ENCODE measurements at places on chromosomes 6 and 20.

GRCh38 chr6:165173484-165173883, 135.9 kb downstream of the C6orf118 start:
- DNase-seq: no peak

GRCh38 chr20:5630071-5630470, 120.1 kb upstream of the SHLD1 start:
- no peak for DNase-seq

- DNase-seq: no peak
Observed at GRCh38 chr20:15848126-15848525, 725.1 kb downstream of the KIF16B start.

DNA sequence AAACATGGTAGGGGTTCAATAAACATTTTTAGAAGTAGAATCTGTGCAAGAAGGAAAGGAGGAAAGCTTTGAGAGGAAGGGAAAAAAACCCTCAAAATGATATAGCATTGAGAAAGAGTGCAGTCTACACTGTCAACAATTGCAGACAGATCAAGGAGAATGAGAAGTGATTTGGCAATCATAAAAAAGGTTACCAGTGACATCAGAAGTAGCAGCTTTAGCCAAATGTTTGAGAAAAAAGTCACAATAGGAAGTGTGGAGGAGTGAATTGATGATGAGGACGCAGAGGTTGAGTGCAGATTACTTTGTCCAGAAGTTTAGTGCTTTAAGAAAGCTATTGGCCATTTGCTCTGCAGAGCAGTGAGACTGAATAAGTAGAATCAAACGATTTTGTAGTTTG, 155.0 kb downstream of the GJA1 start:
- DNase-seq: no peak

DNA sequence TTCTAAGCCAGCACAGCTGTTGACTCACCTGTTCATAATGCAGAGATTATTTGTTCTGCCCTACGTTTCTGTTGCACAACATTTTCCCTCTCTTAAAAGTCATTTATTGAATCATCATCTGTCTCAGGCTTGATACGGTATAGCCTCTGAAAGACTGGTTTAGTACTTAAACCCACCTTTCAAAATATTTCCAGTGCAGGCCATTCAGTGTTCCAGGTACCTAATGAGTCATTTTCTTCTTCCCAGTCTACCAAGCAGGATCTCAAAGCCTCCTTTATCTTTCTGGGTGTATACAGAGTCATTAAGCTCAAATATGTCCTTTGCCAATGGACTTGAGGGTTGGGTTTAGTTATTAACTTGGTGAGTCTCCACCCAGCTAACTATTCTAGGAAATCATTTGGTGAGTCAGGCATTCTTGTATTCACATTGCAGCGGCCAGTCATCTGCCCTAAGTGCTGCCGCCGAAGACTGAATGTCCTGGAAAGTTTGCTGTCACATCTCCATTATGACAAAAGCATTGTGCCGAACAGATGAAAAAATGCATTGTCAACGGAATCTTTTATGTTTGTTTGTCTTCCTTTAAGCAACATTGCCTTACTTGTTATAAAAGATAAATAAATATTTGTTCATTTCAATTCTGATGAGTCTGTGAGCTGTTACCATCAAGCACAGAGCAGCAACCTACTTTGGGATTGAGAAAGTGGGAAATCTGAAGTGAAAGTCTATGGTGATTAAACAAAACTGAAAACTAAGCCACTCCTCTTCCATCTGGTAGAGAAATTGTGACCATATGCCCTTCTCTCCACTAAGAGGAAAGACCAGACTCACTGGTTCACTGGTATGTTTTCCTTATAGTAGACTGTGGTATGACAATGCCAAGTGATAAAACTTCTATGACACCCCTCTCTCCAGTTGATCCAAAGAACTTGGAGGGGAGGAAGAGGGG, 14.3 kb upstream of the FAM135A start:
- peak; percentile 50 for DNase-seq

GRCh38 chr6:23447731-23448130, 678.3 kb upstream of the NRSN1 start:
- no peak for DNase-seq

DNA sequence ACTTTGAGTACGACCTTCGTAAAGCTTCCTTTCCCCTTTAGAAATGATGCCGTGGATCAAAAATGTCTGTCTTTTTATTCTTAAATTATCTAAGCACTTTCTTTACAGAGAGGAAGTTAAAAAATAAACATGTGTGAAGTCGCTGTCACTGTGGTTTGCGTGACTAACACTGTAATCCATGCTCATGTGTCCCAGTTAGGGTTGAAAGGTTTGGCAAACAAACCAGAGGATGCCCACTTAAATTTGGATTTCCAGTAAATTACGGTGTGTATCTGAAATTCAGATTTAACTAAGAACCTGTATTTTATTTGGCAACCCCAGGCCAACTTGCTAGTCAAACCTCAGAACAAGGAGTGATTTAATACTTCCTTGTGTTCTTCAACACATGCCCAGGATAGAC, 21.1 kb downstream of the HLA-DRB1 start:
- no peak for DNase-seq

GRCh38 chr6:168111911-168112310, 32.9 kb upstream of the FRMD1 start:
- no peak for DNase-seq

- DNase-seq: no peak
Observed at GRCh38 chr6:153083869-153084268, 47.2 kb downstream of the RGS17 start.

GRCh38 chr6:156406099-156406498, 371.1 kb upstream of the ARID1B start:
- DNase-seq: no peak

GRCh38 chr20:15603506-15603905, 969.7 kb downstream of the KIF16B start:
- DNase-seq: no peak

DNA sequence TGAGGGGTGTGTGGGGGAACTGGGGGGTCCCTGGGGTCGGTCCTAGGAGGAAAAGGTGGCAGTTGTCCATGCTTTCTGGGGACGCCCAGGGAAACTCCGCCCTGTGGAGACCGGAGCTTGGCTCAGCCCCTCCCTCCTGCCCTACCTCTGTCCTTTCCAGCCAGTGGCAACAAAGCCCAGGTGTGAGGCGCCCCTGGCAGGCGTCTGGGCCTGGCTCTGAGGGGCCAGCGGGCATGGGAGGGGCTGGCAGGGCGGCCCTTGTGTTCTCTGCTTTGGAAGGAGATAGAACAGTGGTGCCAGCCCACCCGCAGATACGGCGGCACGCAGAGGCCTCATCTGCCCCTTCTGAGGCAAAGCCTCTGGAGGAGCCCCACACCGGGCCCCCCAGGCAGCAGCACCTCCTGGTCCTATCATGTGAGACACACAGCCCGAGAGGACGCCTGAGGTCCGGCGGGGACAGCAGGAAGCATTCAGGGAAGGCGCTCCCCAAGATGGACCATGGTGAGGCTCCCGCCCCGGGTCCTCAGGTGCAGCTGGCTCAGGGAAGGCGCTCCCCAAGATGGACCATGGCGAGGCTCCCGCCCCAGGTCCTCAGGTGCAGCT, 47.9 kb downstream of the YTHDF1 start:
- DNase-seq: no peak

GRCh38 chr6:155090166-155090565, 95.1 kb downstream of the TIAM2 start:
- DNase-seq: no peak

- no peak for DNase-seq
Observed at GRCh38 chr6:46996860-46997641, 45.1 kb downstream of the ADGRF1 start.

- no peak for DNase-seq
Observed at GRCh38 chr6:70380252-70380651, 33.1 kb upstream of the FAM135A start.

DNA sequence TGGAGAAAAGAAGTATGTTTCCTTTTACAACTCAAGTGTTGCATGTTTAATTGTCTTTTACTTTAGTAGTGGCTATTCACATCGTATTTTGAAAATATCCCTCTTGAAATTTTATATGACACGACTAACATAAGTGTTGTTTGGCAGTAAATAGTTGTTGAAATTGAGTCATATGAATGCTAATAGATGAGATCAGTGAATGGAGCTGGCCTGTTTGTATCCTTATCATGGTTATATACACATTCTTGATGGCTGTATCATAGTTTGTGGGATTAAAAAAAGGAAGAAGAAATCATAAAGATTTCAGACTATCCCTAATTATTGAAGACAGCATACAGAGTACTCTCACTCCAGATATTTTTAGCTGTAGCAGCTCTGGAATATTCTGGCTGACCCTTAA, 8.2 kb upstream of the RAE1 start:
- no peak for DNase-seq

DNA sequence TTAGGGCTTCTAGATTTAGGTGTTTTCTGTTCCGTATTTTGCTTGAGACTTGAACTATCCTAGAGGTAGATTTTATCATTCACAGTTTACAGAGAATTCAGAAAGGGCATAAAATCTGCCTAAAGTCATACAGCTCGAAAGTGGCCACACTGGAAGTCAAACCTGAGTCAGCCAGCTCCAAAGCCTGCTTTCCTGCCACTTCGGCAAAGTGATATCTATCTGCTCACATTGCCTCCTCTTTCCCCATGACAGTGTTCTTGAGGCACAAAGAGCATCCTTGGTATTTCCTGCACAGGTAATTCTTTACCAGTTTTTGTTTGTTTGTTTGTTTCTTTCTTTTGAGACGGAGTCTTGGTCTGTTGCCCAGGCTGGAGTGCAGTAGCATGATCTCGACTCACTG, 19.4 kb upstream of the SCUBE3 start:
- no peak for DNase-seq

GRCh38 chr20:17430125-17430950, 100.8 kb downstream of the BFSP1 start:
- DNase-seq: peak; percentile 95

Data from NCI-H345 (cell line).